ENCODE measurements at places on chromosomes 16 and 17. TPM values are rescaled to one million over a fixed set of nuclear protein-coding genes. Genes with fewer than 3 reads are reported as not detected.

GRCh38 chr16:20141956-20142355, 68.3 kb upstream of the GPR139 start:
- H3K36me3 ChIP-seq = no peaks in the 10 kb centered on the region
- no peaks in the 10 kb centered on the region for H3K4me1 ChIP-seq
- H3K4me3 ChIP-seq = no peak overlapping the region
- no peaks in the 10 kb centered on the region for H3K27me3 ChIP-seq
- H3K27ac ChIP-seq = no peak overlapping the region
- no peak for DNase-seq

DNA sequence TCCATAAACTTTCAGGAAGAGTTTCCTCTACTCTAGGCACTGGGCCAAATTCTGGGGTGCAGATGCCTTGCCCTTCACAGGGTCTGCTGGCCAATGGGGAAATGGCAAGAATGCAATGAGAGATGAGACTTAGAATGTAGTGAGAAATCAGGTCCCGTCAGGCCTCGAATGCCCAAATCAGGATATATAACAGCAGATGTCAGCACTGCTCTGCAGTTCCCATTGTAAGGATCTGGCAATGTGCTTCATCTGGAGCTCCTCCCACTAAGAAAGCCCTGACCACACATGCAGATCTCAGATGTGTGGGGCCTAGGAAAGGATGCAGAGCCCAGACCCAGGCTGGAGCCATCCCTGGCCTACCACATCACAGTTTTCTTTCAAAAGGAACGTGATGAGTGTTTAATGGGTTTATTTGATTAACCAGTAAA, 13.9 kb upstream of the LPCAT2 start:
- H3K36me3 ChIP-seq = peaks cover 47% of the 10 kb centered on the region
- H3K27ac ChIP-seq = peak overlapping the region; percentile 14

SPNS2 gene
- total RNA-seq = 42.0 TPM

MIEN1 gene
- 46.4 TPM for total RNA-seq

DNA sequence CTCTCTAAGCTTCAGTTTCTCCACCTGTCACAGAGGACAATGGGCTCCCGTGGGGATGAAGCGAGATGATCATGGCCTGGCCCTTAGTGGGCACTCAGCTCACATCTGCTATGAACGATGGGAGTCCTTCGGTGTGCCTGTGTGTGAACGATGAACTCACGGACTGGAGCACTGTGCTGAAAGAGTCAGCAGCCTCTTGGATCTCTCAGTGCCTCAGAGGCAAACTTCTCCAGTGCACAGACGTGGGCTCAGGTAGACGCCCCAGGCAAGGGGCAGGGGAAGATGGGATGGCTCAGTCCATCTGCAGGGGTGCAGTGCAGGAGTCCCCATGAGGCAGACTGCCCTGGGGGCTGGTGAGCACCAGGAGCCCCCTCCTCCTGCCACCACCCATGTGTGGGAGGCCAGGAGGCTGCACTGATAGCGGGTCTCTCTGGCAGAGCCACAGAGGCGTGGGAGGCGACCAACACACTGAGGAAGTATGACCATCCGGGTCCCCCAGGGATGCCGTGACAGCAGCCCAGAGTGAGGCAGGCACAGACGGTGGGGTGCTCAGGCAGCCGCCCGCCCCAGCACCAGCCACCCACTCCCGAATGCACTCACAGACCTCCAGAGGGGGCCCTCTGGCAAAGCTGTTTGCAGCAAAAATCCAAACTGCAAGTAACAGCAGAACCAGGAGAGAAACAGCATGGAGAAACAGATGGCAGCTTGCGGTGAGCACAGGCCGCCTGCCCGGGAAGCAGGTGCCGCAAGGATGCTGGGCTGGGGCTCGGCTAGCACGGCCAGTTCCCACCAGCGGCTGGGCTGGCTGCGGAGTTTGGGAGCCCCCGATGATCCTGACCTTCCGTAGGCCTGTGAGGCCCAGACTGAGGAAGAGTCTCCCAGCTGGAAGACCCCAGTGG, 82.7 kb downstream of the RPH3AL start:
- H3K36me3 ChIP-seq = peaks cover 5% of the 10 kb centered on the region
- peak; percentile 31 for DNase-seq
- no peak overlapping the region for H3K4me3 ChIP-seq
- H3K4me1 ChIP-seq = peaks cover 9% of the 10 kb centered on the region

Data from lower lobe of right lung (tissue), 2 donors.